ENCODE measurements at places on chromosomes 11 and 22.

DNA sequence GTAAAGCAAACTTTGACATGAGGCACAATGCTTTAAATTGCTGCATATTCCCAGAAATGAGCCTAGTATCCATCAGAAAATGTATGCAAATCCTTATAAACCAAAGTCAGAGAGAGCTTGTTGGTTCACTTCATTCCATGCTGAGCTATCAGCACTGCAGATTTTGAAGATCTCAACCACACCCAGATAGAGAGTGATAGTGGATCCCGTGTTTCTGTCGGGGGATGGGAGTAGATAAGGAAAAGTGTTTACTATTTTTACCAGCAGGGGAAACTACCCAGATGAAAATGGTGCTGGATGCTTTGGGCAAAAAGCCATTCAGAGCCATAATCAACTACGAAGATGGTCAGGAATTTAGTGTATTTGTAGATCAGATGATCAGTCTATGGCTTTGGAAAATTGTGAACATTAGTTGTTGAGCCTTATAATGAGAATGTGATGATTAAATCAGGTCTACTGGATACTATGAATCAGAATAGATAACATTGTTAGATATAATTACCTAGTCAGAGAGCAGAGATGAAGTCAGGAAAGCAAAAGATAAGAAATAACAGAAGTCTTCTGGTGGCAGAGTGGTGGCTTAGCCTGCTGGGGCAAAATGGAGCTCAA is 10.8 kb downstream of the OR51B6 start:
- no peak for DNase-seq

DNA sequence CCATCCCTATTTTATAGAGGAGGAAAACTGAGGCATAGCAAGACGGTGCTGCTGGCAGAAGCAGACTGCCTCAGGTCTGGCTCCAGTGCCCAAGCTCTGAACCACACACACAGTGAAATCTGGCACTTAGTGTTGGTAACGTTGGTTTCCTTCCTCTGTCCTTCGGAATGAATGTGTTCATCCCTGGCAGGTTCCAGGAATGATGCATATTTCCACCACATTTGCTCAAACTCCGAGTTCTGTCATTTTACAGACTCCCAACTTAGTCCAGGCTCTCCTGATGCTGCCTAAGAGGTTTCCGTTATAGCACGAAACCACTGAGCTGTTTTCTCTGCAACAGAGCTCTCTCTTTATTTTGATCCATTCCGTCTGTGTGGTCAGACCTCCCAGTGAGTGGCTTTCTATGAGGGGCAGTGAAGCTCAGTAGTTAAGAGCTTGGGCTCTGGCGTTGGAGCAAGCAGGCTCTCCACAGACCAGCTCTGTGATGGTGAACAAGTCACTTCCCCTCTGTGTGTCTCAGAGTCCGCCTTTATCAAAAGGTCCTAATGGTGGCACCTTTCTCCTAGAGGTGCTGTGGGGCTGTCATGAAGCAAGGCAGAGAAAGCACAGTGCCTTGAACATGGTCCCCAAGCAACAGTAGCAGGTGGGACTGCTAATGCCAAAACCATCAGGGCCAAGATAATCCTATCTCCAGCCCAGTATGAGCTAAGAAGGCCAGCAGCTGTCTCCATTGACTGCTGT is 200.3 kb downstream of the MYO18B start:
- DNase-seq: no peak

DNA sequence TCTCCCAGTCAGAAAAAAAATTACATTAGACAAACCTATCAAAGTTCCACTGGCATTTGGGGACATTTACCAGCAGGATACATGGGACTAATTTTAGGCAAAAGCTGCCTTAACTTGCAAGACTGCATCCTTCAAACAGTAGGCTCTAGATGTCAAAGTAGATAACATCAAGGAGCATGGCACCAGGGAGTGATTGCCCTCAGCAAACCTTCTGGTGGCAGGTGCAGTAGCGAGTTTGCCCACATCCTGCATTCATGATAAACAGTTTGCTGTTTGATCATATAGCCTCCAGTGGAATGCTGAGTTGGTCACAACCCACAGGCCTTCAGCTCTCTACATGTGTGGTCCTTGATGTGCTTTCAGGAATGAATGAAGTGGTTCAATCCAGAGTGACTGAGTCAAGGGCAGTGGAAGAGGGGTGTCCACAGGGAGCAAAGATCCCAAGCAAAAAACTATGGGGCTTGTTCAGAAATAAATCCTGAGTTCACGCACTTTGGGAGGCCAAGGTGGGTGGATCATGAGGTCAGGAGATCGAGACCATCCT is 12.0 kb downstream of the SCGB1D2 start:
- DNase-seq: no peak

DNA sequence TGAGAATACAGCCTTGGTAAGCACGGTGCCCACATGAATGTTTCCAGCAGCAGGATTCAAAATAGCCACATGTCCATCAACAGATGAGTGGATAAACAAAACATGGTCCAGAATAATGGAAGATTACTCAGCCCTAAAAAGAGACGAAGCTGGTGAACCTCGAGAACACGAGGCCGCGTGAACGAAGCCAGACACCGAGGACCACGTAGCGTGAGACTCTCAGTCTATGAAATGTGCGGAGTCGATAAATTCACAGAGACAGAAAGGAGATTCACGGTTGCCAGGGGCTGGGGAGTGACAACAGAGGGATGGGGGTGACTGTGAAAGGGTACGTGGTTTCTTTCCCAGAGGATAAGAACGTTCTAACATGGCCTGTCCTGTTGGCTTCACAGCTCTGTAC is 2.9 kb upstream of the ASCL2 start:
- DNase-seq: no peak

DNA sequence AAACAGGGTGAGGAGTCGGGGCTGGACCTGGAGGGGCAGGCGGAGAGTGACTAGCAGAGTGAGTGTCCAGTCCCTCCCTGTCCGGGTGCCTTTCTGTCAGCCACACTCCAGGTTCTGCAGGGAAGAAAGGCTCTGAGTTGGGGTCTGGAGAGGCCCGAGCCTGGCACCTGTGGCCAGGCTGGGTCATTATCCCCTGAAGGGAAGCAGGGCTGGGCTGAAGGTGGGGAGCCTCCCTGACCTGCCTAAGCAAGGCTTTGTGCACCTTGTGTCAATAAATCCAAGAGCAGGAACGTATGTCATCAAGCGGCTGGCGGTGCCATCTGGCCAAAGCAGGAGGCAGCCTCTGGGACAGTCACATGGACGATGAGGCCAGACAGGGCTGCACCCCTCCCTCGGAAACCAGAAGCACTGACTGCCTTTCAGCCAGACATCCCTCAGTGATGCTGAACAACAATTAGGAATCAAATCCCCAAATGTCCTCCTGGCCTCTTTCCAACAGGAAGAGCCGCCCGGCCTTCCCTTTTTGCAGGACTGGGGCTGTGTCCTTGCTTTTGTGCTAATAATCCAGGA is 73.9 kb upstream of the FGF3 start:
- DNase-seq: no peak

DNA sequence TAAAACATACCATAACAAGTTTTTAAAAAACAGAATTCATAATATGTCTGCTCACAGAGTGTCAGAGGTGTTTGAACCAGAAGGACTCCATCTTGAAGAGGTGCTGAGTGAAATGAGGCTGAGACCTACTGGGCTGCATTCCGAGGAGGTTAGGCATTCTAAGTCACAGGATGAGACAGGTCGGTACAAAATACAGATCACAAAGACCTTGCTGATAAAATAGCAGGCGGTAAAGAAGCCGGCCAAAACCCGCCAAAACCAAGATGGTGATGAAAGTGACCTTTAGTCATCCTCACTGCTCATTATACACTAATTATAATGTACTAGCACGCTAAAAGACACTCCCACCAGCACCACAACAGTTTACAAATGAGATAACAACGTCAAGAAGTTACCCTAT is 116.4 kb downstream of the ARHGAP32 start:
- no peak for DNase-seq

Measured in hepatic stellate cell (primary cell).